ENCODE measurements at places on chromosomes 11 and 22.

DNA sequence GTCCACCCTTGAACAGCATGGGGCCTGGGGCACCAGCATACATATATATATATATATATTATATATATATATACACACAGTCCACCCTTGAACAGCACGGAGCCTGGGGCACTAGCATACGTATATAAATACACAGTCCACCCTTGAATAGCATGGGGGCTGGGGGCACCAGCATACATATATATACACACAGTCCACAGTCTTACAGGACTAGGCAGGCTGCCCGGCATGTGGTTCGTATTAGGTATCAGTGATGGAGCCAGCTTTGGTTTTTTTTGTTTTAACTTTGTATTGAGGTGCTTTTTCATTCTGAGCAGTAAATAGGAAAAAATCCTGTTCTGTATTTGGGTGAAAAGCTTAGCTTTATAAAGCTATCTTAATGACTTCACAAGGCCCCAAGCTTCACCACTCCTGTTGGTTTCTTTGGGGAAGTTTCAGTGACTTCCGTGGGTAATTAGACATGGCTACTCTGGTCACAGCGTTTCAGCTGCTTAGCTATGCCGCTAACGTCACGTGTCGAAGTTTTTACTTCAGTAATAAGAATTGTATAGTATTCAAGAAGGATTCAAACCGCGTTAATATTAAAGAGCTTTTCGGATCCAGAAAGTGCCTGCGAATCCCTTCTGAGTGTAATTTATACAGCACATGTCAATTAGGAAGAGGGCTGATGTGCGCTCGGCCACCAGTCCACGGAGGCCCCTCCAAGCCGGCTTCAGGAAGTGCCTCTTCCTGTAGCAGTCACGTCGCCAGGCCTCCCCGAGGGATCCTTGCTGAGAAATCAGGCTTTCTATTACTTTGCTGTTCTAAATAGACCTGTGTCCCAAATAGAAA, 179.7 kb downstream of the TBC1D22A start:
- DNase-seq: no peak

- no peak for DNase-seq
Observed at GRCh38 chr11:132006884-132007580, 636.6 kb downstream of the NTM start.

DNA sequence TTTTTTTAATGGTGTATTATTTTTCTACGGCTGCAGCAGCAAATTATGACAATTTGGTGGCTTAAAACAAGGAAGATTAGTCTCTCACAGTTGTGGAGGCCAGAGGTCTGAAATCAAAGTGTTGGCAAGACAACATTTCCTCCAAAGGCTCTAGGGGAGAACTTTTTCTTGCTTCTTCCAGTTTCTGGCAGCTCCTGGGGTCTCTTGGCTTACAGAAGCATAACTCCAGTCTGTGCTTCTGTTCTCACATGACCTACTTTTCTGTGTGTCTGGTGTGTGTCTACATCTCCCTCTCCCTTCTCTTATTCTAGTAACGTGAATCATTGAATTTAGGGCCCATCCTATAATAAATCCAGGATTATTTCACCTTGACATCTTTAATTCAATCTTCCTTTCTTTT, 551.9 kb upstream of the LUZP2 start:
- no peak for DNase-seq

DNA sequence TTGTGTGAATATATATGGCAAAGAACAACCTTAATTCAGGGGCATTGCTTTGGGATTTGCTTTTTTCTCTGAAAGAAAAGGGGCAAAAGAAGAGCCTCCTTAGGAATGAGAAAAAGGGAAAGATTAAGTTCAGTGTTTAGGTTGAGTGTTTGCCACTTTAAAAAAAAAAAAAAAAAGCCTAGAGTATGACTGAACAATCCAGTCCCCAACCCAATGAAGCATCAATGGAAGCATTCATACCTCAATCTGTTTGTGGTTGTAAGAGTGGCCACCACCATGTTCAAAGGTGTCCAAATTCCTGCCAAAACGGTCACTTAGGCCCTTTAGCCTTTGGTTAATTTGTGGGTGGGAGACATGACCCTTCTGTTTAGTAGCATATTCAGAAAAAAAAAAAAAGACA, 260.6 kb downstream of the SOX6 start:
- DNase-seq: no peak

DNA sequence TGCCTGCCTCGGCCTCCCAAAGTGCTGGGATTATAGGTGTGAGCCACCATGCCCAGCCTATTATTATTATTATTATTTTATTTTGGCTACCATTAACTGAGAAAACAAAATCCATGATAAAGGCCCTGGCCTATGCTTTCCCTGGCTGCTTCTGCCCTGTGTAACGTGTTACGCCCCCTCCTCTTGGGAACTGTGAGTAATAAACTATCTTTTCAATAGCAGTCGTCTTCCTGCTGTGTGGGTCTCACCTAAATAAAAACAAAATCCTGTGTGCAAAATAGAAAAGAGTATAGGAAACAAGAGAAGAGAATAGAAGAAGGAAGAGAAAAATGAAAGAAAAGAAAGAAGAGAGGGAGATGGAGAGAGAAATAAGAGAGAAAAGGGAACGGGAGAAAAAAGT, 237.0 kb downstream of the MIAT start:
- DNase-seq: peak; percentile 17

- DNase-seq: no peak
Observed at GRCh38 chr22:48758881-48759875, 1068.5 kb downstream of the BRD1 start.

DNA sequence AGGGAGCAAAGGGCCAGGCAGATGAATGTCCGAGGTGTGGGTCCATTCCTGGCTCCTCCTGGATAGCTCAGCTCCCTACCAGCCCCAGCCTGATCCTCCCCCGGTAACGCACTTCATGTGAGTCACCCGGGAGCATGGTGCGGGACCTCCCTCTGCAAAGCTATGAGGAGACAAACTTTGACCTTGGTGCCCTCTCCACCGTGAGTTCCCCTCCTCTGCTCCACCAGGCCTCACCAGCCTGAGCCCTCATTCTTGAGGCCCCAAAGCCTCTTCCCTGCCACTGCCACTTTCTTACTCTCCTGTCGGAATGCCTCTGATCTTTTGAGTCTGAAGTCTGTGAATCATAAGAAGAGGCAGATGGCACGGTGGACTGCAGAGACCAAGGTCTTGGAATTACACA, 37.4 kb upstream of the CD82 start:
- no peak for DNase-seq

GRCh38 chr22:40681451-40681850, 2.2 kb downstream of the MCHR1 start:
- DNase-seq: no peak

DNA sequence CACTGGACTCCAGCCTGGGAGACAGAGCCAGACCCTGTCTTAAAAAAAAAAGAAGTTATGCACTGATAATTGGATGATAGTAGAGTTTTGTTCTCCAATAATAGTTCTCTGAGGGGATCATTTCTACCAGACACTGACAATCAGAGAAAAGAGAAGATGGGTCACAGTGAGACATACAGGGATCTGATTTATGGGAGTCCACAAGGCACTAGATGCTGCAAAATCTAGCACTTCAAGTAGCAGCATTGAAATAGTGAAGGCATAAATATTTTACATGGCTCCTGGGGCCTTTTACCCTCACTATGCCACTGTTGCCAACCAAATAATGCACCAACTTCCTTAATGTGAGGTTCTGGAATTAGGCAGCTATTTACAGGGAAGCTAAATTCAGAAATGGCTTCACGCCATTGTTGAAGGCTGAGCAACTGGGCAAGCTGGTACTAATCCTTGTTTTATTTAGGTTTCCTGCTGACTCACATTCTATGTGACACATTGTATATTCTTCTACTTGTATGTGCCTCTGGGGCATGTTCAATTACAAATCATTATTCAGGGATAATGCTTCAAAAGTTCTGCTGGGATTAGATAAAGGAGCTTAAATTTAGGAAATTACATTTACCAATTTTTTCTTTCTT, 38.2 kb upstream of the ABTB2 start:
- peak; percentile 61 for DNase-seq

DNA sequence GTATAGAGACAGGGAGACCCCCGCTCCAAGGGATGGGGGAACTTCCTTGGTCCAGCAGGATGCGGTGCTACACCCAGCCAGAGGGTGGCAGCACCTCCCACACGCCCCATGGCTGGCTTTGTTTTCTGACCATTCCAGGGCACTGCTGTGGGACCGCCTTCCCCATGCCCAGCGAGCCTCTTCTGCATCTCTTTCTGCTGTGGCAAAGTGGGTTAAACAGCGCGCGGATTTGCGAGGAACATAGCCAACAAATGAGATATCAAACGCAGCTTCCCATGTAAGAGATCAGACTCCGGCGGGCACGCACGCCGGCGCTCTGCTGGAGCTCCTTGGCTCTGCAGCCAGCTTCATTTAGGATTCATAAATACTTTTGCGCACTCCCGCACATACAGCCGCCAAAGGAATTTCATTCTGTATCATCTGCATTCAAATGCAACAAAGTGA, 485.8 kb upstream of the CADM1 start:
- DNase-seq: no peak

- peak; percentile 42 for DNase-seq
Observed at GRCh38 chr22:25153961-25154666, 45.5 kb upstream of the CRYBB3 start.

- no peak for DNase-seq
Observed at GRCh38 chr11:92625894-92626293, 343.6 kb upstream of the MTNR1B start.

GRCh38 chr11:84146826-84147225, 860.7 kb upstream of the CCDC90B start:
- no peak for DNase-seq

GRCh38 chr11:67117672-67118180, 1.3 kb upstream of the KDM2A start:
- peak; percentile 34 for DNase-seq

GRCh38 chr22:21657360-21658032, 8.3 kb upstream of the PPIL2 start:
- peak; percentile 69 for DNase-seq

GRCh38 chr11:4161305-4161704, 66.7 kb downstream of the RRM1 start:
- DNase-seq: no peak

GRCh38 chr11:130945896-130946295, 29.6 kb upstream of the SNX19 start:
- DNase-seq: peak; percentile 46

DNA sequence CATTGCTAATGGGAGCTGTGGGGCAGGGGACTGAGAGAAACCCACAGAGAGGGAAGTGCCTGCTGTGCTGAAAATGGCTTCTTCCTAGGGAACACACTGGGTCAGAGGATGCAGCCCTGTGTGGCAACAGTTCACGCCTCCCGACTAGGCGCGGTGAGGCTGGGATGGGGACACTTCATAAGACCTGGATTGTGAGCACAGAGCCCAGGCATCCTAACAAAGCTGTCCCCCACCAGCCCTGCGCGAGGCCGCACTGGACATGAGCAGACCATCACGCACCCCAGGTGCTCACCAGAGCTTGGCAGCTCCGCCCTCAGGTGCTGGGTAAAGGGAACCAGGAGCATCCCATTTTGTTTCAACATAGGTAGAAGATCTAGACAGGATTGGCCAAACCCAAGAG, 1.8 kb upstream of the KRTAP5-4 start:
- no peak for DNase-seq
